Umbilical cord (tissue), 2 donors: ENCODE measurements at places on chromosomes 11 and 22. TPM values are rescaled to one million over a fixed set of nuclear protein-coding genes. Genes with fewer than 3 reads are reported as not detected.

DNA sequence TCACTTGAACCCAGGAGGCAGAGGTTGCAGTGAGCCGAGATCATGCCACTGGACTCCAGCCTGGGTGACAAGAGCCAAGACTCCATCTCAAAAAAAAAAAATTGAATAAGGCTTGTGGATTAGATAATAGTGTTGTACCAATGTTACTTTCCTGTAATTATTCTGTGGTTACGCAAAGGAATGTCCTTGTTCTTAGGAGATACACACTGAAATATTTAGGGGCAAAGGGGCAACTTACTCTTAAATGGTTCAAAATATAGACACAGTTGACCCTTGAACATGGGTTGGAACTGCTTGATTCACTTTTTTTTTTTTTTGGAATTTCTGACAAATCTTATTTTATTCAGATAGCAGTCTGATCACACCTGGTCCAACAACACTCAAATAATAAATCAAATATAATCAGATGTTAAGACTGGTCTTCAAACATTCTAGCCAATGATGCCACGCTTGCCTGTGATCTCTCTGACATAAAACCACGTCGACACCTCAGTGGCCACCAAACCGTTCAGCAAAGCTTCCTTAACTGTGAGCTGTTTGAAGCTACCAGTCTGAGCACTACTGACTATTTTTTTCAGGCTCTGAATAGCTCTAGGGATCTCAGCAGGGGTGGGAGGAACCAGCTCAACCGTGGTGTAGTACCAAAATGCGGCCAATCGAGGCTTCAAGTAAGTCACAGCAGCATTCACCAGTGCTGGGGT is 710 bp downstream of the ATP5MGL start:
- no peak for DNase-seq

DNA sequence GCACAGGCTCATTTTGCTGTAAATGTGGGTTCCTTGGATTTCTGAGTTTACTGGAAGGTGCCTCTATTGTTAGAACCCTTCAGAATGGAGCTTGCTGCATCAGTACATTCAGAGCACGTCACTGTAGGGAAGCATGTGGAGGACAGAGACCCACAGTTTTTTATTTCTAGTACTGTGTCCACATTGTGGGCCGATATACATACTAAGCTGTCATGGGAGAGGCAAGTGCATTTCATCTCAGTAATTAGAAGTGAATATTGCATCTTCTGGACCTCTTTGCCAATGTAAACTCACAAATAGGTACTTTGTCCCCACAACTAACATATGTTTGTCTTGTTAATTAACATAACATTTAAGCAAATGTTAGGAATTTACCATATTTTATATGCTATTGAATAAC is 139.7 kb downstream of the NAV2 start:
- no peak for DNase-seq

DNA sequence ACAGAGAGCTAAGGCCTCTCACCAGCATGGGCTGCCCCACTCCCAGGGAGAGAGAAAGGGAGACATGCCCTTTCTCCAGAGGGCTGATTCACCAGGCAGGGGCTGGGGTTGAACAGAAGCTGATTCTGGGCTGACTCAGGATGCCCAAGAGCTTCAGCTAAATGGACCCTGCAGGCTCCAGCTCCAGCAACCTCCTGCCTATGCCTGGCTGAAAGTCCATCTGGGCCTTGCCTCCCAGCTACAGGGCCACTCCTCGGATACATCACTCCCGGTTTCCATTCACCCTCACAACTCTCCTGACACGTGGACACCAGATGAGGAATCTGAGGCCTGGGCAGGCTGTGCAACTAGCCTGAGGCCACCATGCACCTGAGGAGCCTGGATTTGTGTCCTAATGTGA is 215.5 kb downstream of the BUD13 start:
- DNase-seq = no peak

PLEKHA7 gene
- 8.2 TPM for total RNA-seq

CARD10 gene
- total RNA-seq = 5.5 TPM

PAMR1 gene
- total RNA-seq = 51.5 TPM

- DNase-seq = no peak
These were observed 52.8 kb upstream of the APOA1 start for GRCh38 chr11:116890193-116890592.

DNA sequence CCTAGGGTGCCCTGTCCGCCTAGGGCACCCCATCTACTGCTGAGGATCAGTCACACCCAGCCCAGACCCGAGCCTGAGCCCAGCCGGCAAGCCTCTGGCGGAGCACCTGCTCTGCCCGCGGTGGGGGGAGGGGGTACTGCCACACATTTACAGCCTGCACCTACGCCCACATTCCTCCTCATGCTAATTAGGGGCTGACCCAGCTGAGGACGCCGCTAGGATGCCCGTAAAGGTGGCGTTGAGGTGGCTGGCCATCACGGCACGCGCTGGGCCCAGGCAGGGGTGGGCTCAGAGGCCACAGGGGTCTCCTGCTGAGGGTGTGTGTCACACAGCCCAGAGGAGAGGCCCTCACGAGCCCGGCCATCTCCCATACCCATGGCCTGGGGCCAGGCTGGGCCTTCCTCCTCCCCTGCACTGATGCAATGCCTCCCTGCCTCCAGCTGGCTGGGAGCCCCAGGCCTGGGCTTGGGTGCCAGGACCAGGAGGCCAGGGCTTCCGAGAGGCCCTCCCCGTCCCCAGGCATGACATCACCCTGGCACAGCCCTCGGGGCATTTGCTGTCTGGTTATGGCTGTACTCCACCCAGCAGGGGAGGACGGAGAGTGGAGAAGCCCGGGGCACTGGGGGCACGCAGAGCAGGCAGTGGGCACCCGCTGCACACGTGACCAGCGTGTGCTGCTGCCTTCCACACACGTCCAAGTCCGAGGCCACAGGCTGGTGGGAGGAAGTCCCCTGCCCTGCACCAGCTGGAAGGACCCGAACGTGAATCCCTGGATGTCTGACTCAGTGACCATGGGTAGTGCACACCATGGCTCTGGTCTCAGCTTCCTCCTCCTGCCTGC is 12.7 kb downstream of the DUSP8 start:
- peak; percentile 83 for DNase-seq

DNA sequence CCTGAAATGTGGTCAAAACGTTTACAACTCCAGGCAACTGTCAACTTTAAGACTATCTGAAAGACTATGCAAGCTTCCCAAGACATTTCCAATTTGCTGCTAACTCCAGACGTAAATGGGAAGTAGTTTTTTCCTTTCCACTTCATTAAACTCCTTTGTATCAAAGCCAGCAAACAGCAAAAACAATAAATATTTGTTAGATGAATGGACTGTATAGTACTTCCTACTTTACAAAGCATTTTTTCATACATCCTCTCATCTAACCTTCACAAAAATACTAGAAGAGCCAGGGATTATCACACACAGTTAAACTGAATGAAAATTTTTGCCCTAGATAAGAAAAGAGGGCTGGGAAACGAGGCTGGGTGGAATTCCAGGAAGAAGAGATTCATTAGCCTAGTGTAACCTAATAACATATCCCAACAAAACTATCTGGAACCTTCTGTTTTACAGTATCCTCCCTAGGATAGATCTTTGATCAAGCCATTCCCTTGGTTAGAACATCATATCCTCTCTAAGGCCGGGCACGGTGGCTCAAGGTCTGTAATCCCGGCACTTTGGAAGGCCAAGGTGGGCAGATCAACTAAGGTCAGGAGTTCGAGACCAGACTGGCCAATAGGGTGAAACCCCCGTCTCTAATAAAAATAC is 10.4 kb downstream of the NUP98 start:
- DNase-seq = no peak

GRCh38 chr11:104191124-104191523 is 27.2 kb upstream of the PDGFD start:
- DNase-seq = no peak

GRCh38 chr22:48478124-48478523 is 1349.5 kb downstream of the BRD1 start:
- no peak for DNase-seq

DNAJB7 gene
- total RNA-seq = 3.1 TPM

- DNase-seq = no peak
These were observed 22.8 kb downstream of the DHCR7 start for GRCh38 chr11:71425409-71425808.

DNA sequence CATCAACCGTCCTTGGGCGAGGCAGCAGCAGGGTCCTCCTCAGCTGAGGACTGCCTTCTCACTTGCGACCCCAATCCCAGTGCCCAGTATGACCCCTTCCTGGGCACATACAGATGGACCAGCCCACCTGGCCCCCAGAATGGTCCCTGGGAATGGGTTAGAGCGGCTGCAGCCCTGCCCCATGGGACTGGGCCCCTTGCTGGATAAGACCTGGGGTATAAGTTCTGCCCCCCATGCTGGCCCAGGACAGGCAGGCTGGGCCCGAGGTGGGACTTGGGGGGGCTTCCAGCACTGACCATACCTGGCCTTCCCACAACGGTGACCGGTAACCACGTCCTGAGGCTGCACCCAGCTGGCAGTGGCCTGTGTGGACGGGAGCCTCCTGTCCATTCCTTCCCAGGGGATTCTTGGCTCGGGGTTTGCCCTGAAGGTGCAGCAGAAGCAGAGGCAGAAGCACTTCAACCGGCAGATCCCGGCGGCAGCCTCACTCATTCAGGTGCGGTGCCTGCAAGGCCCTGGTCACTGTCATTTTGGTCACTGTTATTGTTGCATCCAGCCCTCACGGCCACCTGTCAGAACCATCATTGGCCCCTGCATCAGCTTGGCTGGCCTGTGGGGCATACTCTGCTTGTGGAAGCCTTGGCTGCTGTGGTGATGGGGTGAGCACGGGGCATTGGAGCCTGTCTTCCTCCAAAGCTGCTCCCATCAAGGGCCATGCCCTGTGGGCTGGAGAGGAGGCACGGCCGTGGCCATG is 114.8 kb downstream of the KCNQ1OT1 start:
- no peak for DNase-seq

GRCh38 chr11:77082838-77083565 is 16.2 kb downstream of the CAPN5 start:
- no peak for DNase-seq

- no peak for DNase-seq
These were observed 99.8 kb upstream of the ALX4 start for GRCh38 chr11:44409558-44410236.

HARBI1 gene
- 0.24 TPM for total RNA-seq

- no peak for DNase-seq
These were observed 34.0 kb upstream of the RFPL3 start for GRCh38 chr22:32323513-32324164.

METTL15 gene
- 41.9 TPM for total RNA-seq

GGTLC3 gene
- total RNA-seq = not detected

GRCh38 chr11:114120606-114121005 is 61.1 kb downstream of the ZBTB16 start:
- DNase-seq = no peak

GRCh38 chr22:45006111-45006963 is 3.5 kb downstream of the PHF21B start:
- DNase-seq = peak; percentile 55

GRCh38 chr22:26606611-26607010 is 11.2 kb downstream of the CRYBB1 start:
- DNase-seq = no peak

DNA sequence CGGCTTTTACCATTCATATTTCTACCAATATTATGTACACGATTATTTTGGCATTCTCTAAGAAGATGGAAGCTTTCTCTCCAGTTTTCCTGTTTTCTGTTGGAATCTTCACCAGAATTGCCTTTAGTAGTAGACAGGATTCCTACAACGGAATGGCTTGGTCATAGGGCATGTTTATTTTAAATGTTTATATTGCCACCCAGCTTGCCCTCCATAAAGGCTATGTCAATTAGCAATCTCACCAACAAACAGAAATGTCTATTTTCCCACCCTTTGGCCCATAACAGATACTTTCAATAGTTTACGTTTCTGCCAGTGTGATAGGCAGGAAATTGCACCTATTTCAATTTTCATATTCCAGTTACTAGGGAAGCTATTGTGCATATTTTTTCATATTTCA is 893.5 kb downstream of the NTM start:
- DNase-seq = no peak

ADAMTS8 gene
- total RNA-seq = 9.9 TPM

GAL3ST1 gene
- total RNA-seq = not detected

- DNase-seq = no peak
These were observed 93.5 kb downstream of the ME3 start for GRCh38 chr11:86578727-86579405.

DNA sequence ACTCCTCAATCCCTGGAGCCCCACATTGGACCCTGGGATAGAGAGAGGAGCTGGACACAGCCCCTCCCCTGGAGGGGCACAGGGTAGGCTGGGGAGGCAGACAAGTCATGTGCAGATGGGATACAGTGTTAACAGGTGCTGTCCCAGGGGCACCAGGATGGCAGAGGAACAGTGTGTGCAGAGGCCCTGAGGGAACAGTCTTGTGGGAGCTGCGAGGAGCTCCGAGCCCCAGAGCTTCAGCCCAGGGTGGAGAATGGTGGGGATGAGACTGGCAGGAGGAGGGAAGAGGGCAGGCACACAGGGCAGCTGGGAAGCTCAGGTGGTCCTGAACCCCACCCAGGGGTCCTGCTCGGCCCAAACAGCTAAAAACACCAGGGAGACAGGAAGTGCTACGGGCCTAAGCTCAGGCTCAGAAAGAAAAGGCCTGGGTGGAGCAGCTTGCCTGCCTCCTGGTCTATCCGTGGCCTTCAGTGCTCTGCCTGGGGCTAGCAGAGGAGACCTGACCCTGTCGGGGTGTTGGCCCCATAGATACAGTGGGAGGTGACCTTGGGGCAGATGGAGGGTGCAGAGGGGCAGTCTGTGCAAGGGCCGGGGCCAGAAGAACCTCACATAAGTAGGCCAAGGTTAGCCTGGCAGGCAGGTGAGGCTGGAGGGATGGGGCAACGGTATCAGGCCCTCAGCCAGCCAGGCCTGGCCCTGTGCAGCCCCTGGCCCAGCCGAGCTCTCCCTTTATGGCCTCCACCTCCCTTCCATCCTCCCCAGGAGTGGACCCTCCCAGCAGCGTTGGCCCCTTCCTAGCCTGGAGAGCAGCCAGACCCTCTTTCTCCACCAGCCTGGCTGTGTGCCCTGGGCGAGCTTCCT is 15.4 kb downstream of the CAPN5 start:
- no peak for DNase-seq

DNA sequence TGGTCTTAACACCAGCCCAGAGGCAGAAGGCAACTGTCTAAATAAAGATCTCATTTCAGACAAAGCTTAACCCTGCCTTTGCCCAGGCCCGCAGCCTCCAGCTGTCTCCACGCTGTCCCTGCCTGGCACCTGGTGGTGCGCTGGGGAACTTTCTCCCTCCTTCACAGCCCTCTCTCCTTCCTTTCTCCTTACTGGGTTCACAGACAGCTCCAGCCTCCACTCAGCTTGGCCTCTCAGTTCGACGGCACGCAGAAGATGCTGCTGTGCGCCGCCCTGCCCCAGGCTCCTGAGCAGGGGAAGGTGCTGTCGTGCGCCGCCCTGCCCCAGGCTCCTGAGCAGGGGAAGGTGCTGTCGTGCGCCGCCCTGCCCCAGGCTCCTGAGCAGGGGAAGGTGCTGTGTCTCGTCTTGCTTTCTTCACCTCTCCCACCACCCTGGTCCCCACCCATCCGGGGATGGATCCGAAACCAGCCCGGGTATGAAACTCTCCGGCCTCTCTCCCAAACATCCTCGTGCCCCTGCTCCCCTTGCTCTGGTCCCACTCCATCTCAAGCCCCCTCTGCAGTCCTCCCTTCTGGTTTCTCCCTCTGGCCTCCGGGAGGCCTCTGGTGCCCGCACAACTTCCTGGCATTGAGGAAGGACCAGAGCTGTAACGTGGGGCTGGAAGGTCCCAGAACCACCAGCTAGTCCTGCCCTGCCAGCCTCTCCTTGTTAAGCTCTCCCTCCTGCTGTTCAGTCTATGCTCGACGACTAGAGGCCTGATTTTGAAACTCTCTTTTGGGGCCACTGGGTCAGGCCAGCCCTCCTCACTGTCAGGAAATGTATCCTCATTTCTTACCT is 22.9 kb upstream of the JAM3 start:
- DNase-seq = peak; percentile 76

- DNase-seq = no peak
These were observed 41.0 kb downstream of the KCNJ4 start for GRCh38 chr22:38414009-38414395.
